ENCODE measurements at places on chromosomes 4 and X.
A peak's percentile ranks its signal among the peaks of the same experiment; 100 is the strongest.

DNA sequence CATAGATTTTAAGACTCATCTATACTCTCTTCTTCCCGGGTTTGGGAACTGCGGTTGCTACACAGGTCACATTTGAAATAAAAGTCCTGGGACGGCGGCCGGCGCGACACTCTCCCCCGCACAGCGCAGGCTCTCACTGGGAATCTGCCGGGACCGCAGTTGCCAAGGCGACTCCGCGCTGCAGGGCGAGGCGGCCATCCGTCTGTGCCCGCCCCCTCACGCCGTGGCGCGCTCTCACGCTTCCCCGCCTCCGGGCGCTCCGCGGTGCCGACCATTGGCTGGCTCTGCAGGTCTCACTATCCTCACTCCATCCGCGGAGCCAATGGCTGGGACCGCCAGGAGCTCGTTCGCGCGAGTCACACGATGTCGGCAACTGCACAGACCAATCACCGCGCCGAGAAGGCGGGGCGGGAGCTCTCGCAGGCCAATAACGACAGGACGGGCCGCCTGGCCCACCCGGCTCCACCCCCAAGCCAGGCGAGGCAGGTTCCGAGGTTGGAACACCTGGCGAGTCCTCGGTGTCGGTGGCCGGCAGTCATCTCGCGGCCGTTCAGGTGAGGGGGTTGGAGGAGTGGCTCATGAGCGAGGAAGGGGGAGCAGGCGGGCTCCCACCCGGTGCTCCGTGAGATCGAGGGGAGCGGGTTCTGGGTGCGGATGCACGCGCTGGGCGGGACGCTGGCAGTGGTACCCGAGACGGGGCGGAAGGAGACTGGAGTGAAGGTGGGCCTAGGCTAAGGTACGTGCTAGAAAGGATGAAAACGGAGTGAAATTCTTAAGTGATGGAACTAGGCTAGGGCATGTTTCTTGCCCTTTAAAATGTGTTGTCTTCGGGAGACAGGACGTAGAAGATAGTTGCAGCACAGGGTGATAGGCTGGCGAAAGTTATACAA, at the start of gene MSMO1:
TSS of gene MSMO1 (plus strand) at position 459 of the 890 bp plus-strand sequence. CDS start 5,702 bp downstream, outside the sequence.
- peak; percentile 99 for DNase-seq

GRCh38 chr4:74619931-74620702, 174.2 kb downstream of the BTC start:
- DNase-seq = no peak

- DNase-seq = no peak
Measured at GRCh38 chr4:158176776-158177175, 4.0 kb upstream of the GASK1B start.

DNA sequence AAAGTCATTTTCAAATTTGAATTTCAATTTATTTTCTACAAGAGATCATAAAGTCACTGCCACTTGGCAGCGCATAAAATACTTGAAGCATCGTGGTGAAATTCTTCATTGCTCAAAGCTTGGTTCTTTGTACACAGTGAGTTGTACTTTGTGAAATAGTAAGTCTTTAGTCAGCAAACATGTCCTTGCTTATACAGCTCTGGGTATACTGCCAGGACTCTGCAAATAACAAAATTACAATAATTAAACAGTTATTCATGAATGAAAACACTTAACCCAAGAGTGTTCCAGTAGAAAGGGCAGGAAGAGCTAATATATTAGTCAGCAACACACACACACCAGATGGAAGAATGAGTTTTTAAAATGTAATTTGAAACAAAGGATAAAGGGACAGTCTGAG, 1300.9 kb upstream of the DIAPH2 start:
- no peak for DNase-seq

DNA sequence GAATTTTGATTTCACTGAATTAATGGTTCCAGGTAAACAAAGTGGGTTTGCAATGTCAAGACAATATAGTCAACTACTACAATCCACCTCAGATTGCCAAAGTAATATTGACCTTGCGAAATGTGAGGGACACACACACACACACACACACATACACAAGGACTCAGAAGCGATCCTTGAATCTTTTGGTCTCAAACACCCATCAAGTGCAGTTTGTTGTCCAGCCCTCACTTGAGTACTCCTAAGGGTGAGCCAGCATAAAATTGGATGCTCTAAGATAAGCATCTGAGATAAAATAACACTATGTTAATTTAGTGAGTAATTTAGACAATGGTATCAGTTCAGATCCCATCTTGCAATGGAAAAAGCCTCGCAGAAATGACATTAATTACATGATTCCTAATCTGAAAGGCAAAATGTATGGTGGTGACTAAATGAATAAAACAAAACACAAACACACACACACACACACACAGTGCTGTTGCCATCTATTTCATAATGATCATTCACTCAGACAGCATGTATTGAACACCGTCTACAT, 102.5 kb downstream of the RASL11B start:
- DNase-seq = no peak

- DNase-seq = no peak
Measured at GRCh38 chr4:5133933-5134594, 82.8 kb downstream of the STK32B start.

GRCh38 chr4:133137571-133137970, 11.5 kb upstream of the PCDH10 start:
- no peak for DNase-seq

- no peak for DNase-seq
Measured at GRCh38 chr4:95599777-95600400, 51.1 kb upstream of the UNC5C start.

- DNase-seq = no peak
Measured at GRCh38 chr4:164467493-164467892, 286.4 kb upstream of the SMIM31 start.

GRCh38 chrX:68599256-68600152, 48.0 kb upstream of the STARD8 start:
- no peak for DNase-seq

GRCh38 chr4:186020106-186020792, 48.7 kb upstream of the TLR3 start:
- DNase-seq = no peak

DNA sequence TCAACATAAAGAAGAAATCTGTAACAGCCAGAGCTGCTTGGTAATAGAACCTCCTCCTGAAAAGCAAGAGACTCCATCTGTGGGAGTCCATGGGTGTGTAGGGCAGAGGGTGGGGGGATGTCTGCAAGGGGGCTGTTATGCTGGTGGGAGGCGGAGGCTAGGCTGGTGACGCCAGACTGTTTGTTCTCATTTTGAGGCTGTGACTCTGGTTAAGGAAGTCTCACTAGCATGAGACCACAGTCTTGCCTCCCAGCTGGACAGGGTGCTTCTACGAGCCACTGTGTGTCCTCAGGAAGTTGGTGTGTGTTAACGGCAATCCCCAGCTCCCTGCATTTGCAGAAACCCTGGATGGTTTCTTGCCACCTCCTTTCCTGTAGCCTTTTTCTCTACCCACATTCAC, 79.8 kb downstream of the NSUN7 start:
- no peak for DNase-seq

- no peak for DNase-seq
Measured at GRCh38 chrX:72069350-72070160, 62.2 kb downstream of the RTL5 start.
